ENCODE measurements at places on chromosomes 12 and 14.

GRCh38 chr14:61899497-61899896, 137.3 kb downstream of the SNAPC1 start:
- H3K4me1 ChIP-seq = 0 out of 2 replicates have a peak, but pooled peaks cover 3% of the 10 kb centered on the region
- DNase-seq = no peak
- H3K27me3 ChIP-seq = no peaks in the 10 kb centered on the region
- no peak overlapping the region for H3K4me3 ChIP-seq
- H3K27ac ChIP-seq = no peak overlapping the region
- no peaks in the 10 kb centered on the region for H3K36me3 ChIP-seq

DNA sequence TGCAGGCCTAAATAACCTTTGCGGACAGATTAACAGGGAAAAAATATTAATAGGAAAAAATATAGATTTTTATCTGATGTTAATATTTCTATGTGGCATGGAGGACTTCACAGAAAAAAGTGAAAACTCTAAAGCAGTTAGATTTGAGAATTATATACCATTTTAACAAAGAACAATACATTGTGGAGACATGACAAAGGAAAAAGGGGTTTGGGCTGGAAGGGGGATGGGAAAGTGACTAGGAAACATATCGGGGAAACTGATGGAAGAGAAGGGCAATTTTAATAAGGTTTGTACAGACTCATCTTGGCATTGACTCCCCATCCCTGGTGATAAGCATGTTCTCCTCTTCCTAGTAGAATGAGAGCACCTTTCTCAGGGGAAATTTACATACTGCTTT, 21.0 kb upstream of the GPRC5D start:
- no peaks in the 10 kb centered on the region for H3K27me3 ChIP-seq
- DNase-seq = no peak
- peaks cover 15% of the 10 kb centered on the region for H3K36me3 ChIP-seq
- H3K4me1 ChIP-seq = no peaks in the 10 kb centered on the region
- H3K4me3 ChIP-seq = no peak overlapping the region
- H3K27ac ChIP-seq = no peak overlapping the region

GRCh38 chr12:108320507-108321293, 18.4 kb downstream of the CMKLR1 start:
- H3K4me1 ChIP-seq = peaks cover 2% of the 10 kb centered on the region
- DNase-seq = no peak
- no peaks in the 10 kb centered on the region for H3K27me3 ChIP-seq
- H3K36me3 ChIP-seq = no peaks in the 10 kb centered on the region

- no peaks in the 10 kb centered on the region for H3K4me1 ChIP-seq
- H3K36me3 ChIP-seq = peaks cover 18% of the 10 kb centered on the region
- DNase-seq = no peak
- H3K27ac ChIP-seq = no peak overlapping the region
- no peaks in the 10 kb centered on the region for H3K27me3 ChIP-seq
These were observed 35.1 kb downstream of the ARL1 start for GRCh38 chr12:101372431-101372830.

GRCh38 chr12:130859161-130859560, 12.7 kb upstream of the RAN start:
- no peaks in the 10 kb centered on the region for H3K27me3 ChIP-seq
- peaks cover 3% of the 10 kb centered on the region for H3K4me1 ChIP-seq
- H3K4me3 ChIP-seq = no peak overlapping the region
- DNase-seq = no peak
- no peak overlapping the region for H3K27ac ChIP-seq

DNA sequence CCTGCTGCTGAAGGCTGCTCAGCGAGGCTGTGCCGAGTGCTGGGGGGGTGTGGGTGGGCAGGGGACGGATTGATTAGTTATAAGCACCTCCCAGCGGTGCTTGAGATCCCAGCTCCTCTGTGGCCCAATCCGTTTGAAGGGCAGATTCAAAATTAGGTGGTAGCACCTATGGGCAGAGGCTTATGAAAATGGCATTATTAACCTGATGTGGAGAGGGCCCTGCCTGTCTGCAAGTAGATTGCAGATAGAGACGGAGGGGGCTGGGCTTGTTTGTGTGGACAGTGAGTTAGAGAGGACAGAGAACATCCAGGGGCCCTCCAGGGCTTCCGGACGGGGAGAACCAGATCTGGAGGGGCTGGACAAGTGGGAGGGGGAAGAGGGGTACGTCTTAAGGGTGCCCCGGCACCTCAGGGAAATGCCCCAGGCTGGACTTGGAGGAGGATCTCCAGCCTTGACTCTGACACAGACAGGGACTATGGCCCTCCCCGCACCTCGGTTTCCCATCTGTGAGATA, at the start of gene RTL1:
RTL1 (minus strand) TSS at position 51 of the 514 bp plus-strand sequence. CDS start 18,934 bp downstream, outside the sequence.
- peak within 1 kb of the TSS; percentile 40 for H3K4me3 ChIP-seq
- H3K27me3 ChIP-seq = peaks cover 6% of the 10 kb centered on the region
- H3K36me3 ChIP-seq = no peaks in the 10 kb centered on the region
- no peak within 1 kb of the TSS for H3K27ac ChIP-seq
- peaks cover 4% of the 10 kb centered on the region for H3K4me1 ChIP-seq
- no peak for DNase-seq

DNA sequence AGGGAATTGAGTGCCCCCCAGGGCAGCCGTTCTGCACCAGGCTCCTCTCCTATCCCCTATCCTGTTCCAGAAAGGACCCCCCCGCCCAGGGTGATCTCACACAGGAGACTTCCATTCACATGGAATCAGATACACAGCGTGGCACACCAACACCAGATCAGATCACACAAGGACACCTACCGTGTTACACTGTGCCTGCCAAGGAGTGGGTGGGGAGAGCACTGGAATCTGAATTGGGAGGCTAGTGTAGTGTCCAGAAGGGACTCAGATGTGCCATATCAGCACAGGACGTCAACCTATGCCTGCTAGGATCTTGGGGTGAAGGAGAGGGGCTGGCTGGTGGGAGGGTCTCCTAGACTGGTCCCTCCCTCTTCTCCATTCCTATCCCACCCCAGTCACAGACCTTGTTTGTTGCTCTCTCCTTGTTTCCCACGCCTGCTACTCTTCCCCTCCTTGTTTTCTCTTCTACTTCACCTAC, 2.3 kb downstream of the PTMS start:
- peaks cover 15% of the 10 kb centered on the region for H3K4me1 ChIP-seq
- peaks cover 2% of the 10 kb centered on the region for H3K27me3 ChIP-seq
- no peak for DNase-seq
- peak overlapping the region; percentile 91 for H3K4me3 ChIP-seq
- no peak overlapping the region for H3K27ac ChIP-seq

- no peaks in the 10 kb centered on the region for H3K36me3 ChIP-seq
- DNase-seq = no peak
- no peak overlapping the region for H3K27ac ChIP-seq
- no peak overlapping the region for H3K4me3 ChIP-seq
- no peaks in the 10 kb centered on the region for H3K27me3 ChIP-seq
These were observed 81.9 kb downstream of the DBX2 start for GRCh38 chr12:44968965-44969364.

Measured in iPS DF 6.9 (cell line).